ENCODE measurements at places on chromosomes 11 and 22. TPM values are rescaled to one million over a fixed set of nuclear protein-coding genes. Genes with fewer than 3 reads are reported as not detected.

- no peaks in the 10 kb centered on the region for H3K36me3 ChIP-seq
- H3K4me1 ChIP-seq = no peaks in the 10 kb centered on the region
- no peak for DNase-seq
- no peak overlapping the region for H3K27ac ChIP-seq
- H3K27me3 ChIP-seq = no peaks in the 10 kb centered on the region
These were observed 17.3 kb upstream of the OSBPL5 start for GRCh38 chr11:3182462-3182852.

DNA sequence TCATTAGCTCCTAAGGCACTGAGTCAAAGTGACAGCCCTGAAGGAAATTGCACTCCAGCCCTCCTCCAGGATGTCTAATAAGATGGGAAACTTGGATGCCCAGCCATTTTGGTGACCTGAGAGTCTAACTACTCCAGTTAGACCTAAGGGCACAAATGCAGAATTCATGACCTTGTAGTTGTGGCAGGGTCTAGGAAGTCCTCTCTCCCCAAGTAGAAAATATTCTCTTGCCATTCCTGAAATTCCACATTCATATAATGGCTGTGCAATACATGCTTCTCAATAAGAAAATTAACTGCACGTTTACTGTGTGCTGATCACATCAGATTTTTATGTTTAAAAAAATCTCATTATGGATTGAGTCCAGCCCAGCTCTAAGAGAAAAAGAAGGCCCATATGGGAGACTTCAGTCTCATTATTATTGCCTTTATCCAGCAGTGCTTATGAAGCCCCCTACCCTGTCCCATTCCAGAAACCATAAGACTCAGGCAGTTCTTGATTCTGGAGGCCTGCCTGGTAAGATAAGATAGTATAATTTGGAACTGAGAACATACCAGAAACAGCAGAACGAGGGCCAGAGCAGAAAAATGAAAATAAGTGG lies 133.7 kb upstream of the LDLRAD3 start:
- no peak overlapping the region for H3K27ac ChIP-seq
- no peak for DNase-seq
- H3K4me1 ChIP-seq = no peaks in the 10 kb centered on the region
- no peak overlapping the region for H3K4me3 ChIP-seq
- no peaks in the 10 kb centered on the region for H3K36me3 ChIP-seq

- no peaks in the 10 kb centered on the region for H3K4me1 ChIP-seq
- H3K27me3 ChIP-seq = no peaks in the 10 kb centered on the region
- no peak overlapping the region for H3K27ac ChIP-seq
- no peak for DNase-seq
- no peak overlapping the region for H3K4me3 ChIP-seq
- no peaks in the 10 kb centered on the region for H3K36me3 ChIP-seq
These were observed 94.1 kb upstream of the NNMT start for GRCh38 chr11:114202011-114202609.

- no peak overlapping the region for H3K4me3 ChIP-seq
- H3K27ac ChIP-seq = no peak overlapping the region
- DNase-seq = no peak
- H3K36me3 ChIP-seq = no peaks in the 10 kb centered on the region
- no peaks in the 10 kb centered on the region for H3K4me1 ChIP-seq
- H3K27me3 ChIP-seq = no peaks in the 10 kb centered on the region
These were observed 19.8 kb upstream of the MPZL2 start for GRCh38 chr11:118283756-118284350.

GRCh38 chr22:41117127-41117965 lies 25.0 kb downstream of the EP300 start:
- no peak overlapping the region for H3K27ac ChIP-seq
- no peaks in the 10 kb centered on the region for H3K27me3 ChIP-seq
- H3K36me3 ChIP-seq = peaks cover 10% of the 10 kb centered on the region
- no peak for DNase-seq
- H3K4me3 ChIP-seq = no peak overlapping the region

DNA sequence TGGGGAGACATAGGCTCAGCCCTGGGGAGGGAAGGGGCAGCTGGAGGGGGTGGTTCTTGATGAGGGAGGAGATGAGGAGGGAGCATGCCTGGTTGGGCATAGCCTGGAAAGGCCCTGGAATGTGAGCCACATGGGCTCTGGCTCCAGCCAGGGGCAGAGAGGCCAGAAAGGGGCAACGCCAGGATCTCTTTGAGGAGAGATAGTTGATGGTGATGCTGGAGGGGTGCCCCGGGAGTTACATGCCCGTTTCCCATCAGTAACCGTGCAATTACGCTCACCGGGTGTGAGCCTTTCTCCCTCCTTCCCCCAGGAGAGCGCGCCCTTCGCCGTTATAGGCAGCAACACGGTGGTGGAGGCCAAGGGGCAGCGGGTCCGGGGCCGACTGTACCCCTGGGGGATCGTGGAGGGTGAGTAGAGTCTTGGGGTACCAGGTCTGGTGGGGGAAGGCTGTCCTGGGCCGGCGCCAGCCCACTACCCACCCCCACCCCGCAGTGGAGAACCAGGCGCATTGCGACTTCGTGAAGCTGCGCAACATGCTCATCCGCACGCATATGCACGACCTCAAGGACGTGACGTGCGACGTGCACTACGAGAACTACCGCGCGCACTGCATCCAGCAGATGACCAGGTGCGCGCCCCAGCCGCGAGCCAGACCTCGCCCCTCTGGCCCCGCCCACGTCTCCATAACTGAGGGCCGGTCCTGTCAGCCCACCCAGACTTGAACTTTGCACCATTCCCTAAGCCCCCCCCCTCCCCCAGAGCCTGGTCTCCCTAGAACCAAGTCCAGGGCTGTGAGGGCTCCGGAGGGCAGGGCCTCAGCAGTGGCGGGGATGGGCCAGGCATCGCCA lies 1.8 kb upstream of the GP1BB start:
- peak; percentile 63 for DNase-seq
- H3K4me3 ChIP-seq = 0 out of 2 replicates have a peak overlapping the region, but pooled peaks have one; percentile 17
- peaks cover 26% of the 10 kb centered on the region for H3K4me1 ChIP-seq
- peaks cover 80% of the 10 kb centered on the region for H3K27me3 ChIP-seq
- H3K27ac ChIP-seq = no peak overlapping the region
- H3K36me3 ChIP-seq = peaks cover 5% of the 10 kb centered on the region

DNA sequence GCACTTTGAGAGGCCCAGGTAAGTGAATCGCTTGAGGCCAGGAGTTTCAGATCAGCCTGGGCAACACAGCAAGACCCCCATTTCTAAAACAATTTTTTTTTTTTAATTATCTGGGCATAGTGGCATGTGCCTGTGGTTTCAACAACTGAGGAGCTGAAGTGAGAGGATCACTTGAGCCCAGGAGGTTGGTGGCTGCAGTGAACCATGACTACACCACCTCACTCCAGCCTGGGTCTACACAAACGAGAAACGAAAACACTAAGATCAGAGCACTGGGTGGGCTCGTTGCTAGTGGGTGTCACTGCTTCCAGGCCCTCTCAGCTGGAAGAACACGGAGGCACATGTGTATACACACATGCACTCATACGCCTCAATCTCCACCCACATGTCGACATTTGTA lies 4.1 kb upstream of the MOB2 start:
- H3K36me3 ChIP-seq = no peaks in the 10 kb centered on the region
- H3K27me3 ChIP-seq = no peaks in the 10 kb centered on the region
- no peak for DNase-seq
- no peaks in the 10 kb centered on the region for H3K4me1 ChIP-seq
- no peak overlapping the region for H3K4me3 ChIP-seq

- H3K27ac ChIP-seq = no peak overlapping the region
- H3K4me1 ChIP-seq = no peaks in the 10 kb centered on the region
- DNase-seq = no peak
- no peaks in the 10 kb centered on the region for H3K27me3 ChIP-seq
These were observed 19.1 kb downstream of the BARX2 start for GRCh38 chr11:129394709-129395108.

DNA sequence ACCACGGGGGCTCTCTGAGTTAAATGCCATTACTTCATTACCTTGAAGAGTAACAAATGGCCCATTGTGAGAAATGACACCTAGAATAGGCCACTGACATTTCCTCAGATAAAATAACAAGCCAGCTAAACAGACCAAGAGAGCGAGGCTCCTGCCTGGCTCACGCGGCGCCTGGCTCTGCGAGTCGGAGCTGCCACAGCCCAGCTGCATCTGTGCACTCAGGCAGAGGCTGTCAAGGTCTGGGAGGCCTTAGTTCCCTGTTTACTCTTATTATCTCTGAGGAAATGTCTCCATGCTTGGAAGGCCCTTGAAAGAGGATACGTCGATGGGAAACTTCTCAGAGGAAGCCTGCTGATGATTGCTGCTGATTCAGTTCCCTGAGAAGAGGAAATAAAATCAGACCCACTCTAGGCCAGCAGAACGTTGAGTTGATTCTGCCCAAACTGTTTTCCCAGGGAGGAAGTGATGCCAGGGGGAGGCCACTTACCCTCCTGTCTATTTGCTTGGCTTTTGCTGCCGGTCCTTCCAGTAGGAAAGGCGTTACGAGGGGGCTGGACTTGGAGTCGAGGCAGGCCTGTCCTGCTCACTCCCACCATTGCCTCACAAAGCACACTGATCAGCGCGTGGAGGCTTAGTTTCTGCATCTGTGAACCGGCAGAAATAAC lies 208.8 kb downstream of the TBC1D22A start:
- H3K4me3 ChIP-seq = no peak overlapping the region
- H3K27ac ChIP-seq = no peak overlapping the region
- no peaks in the 10 kb centered on the region for H3K36me3 ChIP-seq
- no peak for DNase-seq

DNA sequence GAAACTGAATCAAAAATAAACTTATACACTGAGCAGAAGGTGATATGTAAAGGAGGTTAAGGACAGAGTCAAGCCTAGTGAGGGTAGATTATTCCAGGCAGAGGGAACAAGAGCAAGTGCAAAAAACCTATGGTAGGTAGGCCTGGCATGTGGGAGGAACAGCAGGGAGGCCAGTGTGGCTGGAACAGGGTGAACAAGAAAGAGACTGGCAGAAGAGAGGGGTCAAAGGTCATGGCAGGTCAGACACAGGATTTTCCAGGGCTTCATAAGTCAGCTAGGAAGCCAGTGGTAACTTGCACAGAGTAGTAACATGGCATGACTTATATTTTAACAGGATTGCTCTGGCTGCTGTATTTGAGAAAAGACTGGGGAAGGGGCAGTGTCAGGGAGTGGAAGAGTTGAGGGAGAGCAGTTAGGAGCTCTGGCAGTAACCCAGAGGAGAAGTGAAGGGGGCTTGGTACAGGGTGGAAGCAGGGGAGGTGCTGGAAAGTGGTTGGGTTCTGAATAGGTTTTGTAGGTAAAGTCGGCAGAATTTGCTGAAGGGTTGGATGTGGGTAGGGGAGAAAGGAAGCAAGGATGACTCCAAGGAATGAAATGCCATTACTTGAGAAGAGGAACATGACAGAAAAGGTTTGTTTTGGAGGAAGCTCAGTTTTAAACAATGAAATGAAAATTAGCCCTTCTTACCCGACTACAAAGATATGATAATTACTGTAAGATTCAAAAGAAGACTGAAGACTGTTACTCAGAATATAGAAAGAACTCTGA lies 86.2 kb downstream of the ZNRF3 start:
- no peak overlapping the region for H3K27ac ChIP-seq

- no peak overlapping the region for H3K27ac ChIP-seq
- no peaks in the 10 kb centered on the region for H3K27me3 ChIP-seq
- no peak for DNase-seq
These were observed 36.1 kb upstream of the ADSL start for GRCh38 chr22:40310081-40310767.

DNA sequence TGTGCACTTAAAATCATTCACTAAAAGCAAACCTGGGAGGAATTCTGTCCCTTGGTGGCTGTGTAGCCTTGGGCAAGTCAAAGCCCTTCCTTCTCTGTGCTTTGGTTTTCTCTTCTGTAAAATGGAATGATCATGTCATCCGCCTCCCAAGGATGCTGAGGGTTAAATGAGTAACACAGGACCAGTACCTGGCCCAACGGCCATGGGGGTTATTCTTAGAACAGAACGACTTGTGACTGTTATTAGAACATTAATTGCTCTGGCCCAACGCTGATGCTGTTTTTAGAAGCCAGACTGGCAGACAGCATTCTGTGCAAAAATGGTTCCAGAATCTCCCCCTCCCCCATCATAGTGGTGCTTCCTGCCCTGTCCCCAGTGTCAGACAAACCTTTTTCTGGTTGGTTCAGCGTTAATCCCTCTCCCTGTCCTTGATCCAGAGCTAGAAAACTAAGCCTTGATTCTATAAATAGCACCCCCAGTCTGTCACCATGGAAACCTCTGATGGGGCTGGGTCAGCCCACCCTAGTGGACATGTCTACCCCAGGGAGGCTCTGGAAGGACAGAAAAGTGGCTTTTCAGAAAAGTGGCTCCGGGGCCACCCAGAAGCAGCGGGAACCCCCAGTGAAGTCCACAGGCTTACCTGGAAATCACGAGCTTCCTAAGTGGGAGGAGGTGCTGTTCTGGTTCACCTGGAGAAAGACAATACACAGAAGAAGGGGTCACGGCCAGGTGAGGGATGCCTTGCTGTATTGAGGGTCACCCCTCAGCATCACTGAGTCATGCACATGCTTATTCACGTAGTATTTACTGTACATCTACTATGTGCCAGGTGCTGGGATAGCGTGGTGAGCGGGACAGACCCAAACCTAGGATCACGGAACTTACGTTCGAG lies 15.5 kb upstream of the TFIP11 start:
- no peak for DNase-seq
- H3K4me1 ChIP-seq = no peaks in the 10 kb centered on the region
- H3K27me3 ChIP-seq = no peaks in the 10 kb centered on the region
- H3K4me3 ChIP-seq = no peak overlapping the region
- H3K27ac ChIP-seq = no peak overlapping the region

GRCh38 chr11:9615031-9615451 lies 41.6 kb downstream of the WEE1 start:
- H3K4me3 ChIP-seq = no peak overlapping the region
- H3K4me1 ChIP-seq = no peaks in the 10 kb centered on the region
- no peaks in the 10 kb centered on the region for H3K27me3 ChIP-seq
- H3K36me3 ChIP-seq = no peaks in the 10 kb centered on the region
- no peak overlapping the region for H3K27ac ChIP-seq

GRCh38 chr11:72556433-72556832 lies 117.8 kb downstream of the PDE2A start:
- no peak overlapping the region for H3K4me3 ChIP-seq
- no peaks in the 10 kb centered on the region for H3K27me3 ChIP-seq
- no peaks in the 10 kb centered on the region for H3K4me1 ChIP-seq
- H3K36me3 ChIP-seq = no peaks in the 10 kb centered on the region
- no peak for DNase-seq

DNA sequence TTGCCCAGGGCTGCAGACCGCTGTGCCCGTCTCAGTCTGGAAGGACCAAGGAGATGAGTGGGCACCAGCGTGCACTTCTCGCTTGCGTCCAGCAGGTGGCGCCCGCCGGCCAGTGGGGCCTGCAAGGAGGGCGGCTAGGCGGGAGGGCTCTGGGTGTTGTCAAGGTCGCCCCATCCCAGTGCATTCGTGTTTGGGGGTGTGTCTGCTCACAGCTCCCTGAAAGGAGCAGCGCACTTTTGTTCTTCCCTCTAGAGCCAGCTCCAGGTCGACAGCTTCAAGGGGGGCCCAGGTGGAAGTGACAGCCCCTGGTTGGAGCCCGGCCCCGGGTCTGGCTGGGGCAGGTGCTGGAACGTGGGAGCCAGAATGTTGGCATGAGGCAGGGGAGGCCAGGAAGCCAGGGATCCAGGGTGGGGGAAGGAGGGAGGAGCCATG lies 23.4 kb upstream of the MPPED1 start:
- H3K27me3 ChIP-seq = peaks cover 12% of the 10 kb centered on the region
- no peak overlapping the region for H3K27ac ChIP-seq
- DNase-seq = peak; percentile 97
- no peaks in the 10 kb centered on the region for H3K36me3 ChIP-seq

OR8H2 gene
- not detected for total RNA-seq

ACRV1 gene
- not detected for total RNA-seq

ZNF214 gene
- 3.2 TPM for total RNA-seq

PANX2 gene
- 5.4 TPM for total RNA-seq

AGBL2 gene
- total RNA-seq = 5.3 TPM

MMP8 gene
- not detected for total RNA-seq

ELF5 gene
- not detected for total RNA-seq

PRR33 gene
- total RNA-seq = not detected

EXPH5 gene
- total RNA-seq = 11.5 TPM

PNPLA3 gene
- 24.6 TPM for total RNA-seq

CDC42BPG gene
- 12.3 TPM for total RNA-seq

Measured in H1 (cell line).